ENCODE measurements at places on chromosomes 12 and 14. TPM values are rescaled to one million over a fixed set of nuclear protein-coding genes. Genes with fewer than 3 reads are reported as not detected.

The A2M gene
- 147 TPM for total RNA-seq

The TGM1 gene
- total RNA-seq: 0.50 TPM

DNA sequence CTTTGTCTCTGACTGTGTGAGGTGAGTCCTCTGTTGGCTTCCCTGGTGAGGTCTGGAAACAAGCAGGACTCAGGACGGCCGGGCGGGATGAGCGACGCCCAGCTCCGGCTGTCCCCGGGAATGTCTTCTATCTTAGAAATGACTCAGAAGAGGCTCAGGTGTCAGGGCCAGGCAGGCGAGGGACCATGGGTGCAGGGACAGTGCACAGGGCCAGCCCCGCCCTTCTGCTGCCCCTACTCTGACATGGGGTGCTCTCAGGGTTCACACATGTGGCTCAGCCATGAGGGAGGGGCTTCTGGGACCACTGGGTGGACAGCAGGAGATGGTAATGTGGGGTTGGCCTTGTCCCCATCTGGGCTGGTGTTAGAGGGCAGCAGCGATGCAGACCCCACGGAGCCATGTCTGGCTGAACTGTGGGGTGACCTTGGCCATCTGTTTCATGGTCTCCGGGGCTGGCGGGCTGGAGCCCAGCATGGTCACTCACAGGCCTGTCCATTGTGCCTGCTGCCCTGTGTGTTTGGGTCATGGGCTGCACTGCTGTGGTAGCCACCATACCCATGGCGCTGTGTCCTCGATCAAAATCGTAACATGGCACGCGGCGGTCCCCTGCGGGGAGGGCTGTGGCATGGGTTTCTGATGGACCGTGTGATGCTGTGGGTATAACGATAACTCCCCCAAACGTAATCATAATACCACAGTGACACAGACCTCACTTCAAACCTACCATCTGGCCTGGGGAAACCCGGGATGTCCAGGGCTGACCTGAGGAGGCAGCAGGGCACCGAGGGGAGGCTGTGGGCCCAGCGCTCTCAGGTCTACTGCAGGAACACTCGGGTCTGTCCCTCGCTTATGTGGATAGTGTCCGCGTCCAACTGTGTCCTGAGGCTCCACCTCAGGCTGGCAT, 368.8 kb downstream of the TMEM121 start:
- DNase-seq: peak; percentile 2
- no peaks in the 10 kb centered on the region for H3K27me3 ChIP-seq
- no peaks in the 10 kb centered on the region for H3K4me1 ChIP-seq
- no peak overlapping the region for H3K27ac ChIP-seq

GRCh38 chr12:47039756-47040155, 39.7 kb upstream of the PCED1B start:
- no peak for DNase-seq
- H3K4me3 ChIP-seq: no peak overlapping the region
- no peaks in the 10 kb centered on the region for H3K4me1 ChIP-seq
- H3K27me3 ChIP-seq: no peaks in the 10 kb centered on the region

DNA sequence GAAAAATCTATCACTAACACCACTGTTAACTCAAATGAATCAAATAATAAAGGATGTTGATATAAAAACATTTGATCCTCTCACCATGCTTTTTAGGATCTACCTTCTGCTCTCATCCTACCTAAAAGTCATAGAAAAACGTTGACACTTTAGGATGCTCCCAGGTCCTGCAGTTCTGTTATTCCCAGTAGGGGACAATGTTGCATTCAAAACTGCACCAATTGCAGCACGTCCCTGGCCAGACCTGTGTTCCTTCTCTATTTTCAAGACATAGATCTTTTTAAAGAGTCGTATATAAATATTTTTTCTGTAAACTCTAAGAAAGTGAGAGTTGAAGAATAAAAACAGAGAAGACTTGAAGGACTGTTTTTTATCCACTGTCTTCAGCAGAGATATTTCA, 8.8 kb downstream of the AICDA start:
- H3K27ac ChIP-seq: no peak overlapping the region
- no peaks in the 10 kb centered on the region for H3K36me3 ChIP-seq
- H3K4me3 ChIP-seq: no peak overlapping the region
- DNase-seq: no peak

DNA sequence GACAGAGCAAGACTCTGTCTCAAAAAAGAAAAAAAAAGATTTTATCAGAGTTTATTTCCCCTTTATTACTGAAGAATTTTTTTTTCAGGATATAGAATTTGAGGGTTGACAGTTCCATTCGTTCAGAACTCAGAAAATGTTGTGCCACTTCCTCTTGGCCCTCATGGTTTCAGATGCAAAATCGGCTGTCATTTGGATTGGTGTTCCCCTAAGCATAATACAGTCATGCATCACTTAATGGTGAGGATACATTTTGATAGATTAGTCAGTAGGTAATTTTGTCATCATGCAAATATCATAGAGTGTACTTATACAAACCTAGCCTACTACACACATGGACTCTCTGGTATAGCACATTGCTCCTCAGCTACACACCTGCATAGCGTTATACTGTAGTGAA, 263.9 kb upstream of the RTL1 start:
- no peak for DNase-seq
- no peaks in the 10 kb centered on the region for H3K27me3 ChIP-seq
- H3K4me3 ChIP-seq: no peak overlapping the region
- H3K4me1 ChIP-seq: no peaks in the 10 kb centered on the region

GRCh38 chr12:121334513-121335343, 17.5 kb downstream of the ANAPC5 start:
- H3K27me3 ChIP-seq: no peaks in the 10 kb centered on the region
- no peak for DNase-seq
- H3K27ac ChIP-seq: no peak overlapping the region

The BDKRB2 gene
- 0.11 TPM for total RNA-seq

GRCh38 chr14:20627346-20628027, 14.0 kb downstream of the OR6S1 start:
- no peak overlapping the region for H3K27ac ChIP-seq
- peaks cover 28% of the 10 kb centered on the region for H3K4me1 ChIP-seq
- no peaks in the 10 kb centered on the region for H3K36me3 ChIP-seq
- no peak for DNase-seq
- H3K27me3 ChIP-seq: no peaks in the 10 kb centered on the region

GRCh38 chr12:92513231-92513730, 189.5 kb upstream of the PLEKHG7 start:
- DNase-seq: no peak
- no peak overlapping the region for H3K27ac ChIP-seq
- H3K4me3 ChIP-seq: no peak overlapping the region
- H3K4me1 ChIP-seq: no peaks in the 10 kb centered on the region
- H3K27me3 ChIP-seq: no peaks in the 10 kb centered on the region

The VWF gene
- total RNA-seq: 136 TPM

DNA sequence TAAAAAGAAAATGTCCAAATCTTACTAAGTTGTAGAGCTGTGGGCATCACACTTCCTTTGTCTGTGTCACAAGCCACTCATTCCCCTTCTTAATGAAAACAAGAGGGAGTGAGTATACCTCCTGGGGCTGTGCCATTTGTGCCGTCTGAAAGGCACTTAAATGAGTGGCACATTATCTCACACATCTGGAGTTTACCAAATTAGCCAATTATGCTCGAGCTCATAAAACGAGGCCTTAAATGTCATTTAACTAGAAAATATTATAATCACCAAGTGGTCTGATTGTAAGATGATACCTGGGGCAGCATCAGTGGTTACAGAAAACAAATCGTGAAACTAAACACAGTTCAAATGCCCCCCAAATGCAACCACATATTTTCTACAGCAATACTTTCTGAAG, 146.1 kb downstream of the PAX9 start:
- no peaks in the 10 kb centered on the region for H3K4me1 ChIP-seq
- H3K36me3 ChIP-seq: no peaks in the 10 kb centered on the region
- DNase-seq: no peak

DNA sequence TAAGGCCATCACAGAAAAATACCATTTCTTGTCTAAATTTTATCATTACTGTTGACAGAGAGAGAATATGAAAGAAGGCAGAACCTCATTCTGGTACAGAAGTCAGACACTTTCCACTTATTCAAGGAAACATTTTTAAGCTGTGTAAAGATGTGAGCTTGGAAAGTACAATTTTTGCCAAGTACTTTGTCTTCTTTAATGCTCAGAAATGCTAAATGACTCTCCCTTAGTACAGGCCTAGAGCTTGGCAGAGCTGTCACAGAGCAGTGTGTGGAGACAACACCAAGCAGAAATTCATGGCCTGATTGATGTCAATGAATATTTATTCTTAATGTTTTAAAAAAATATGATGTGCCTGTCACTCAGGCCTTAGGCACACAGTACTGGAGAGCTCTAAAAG, 20.7 kb downstream of the NT5DC3 start:
- H3K4me1 ChIP-seq: peaks cover 28% of the 10 kb centered on the region
- no peak for DNase-seq
- H3K4me3 ChIP-seq: no peak overlapping the region

DNA sequence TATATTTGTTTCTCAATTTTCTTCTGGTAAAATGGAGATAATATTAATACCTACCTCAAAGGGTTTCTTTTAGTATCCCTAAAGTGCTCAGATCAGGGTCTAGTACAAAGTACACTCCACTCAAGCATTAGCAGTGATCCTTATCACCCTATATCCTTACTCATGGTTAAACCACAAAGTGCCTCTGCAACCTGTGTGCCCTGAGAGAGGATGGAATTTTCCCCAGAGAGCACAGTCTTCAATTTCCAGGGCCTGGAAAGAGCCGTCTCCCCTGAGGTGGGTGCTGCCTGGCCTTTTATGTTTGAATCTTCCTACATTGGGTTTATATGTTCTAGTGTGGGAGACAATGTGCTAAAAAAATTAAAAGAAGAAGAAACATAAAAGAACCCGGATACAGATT, 183.1 kb upstream of the FBXO33 start:
- H3K36me3 ChIP-seq: no peaks in the 10 kb centered on the region
- peaks cover 4% of the 10 kb centered on the region for H3K4me1 ChIP-seq
- no peaks in the 10 kb centered on the region for H3K27me3 ChIP-seq
- DNase-seq: no peak

DNA sequence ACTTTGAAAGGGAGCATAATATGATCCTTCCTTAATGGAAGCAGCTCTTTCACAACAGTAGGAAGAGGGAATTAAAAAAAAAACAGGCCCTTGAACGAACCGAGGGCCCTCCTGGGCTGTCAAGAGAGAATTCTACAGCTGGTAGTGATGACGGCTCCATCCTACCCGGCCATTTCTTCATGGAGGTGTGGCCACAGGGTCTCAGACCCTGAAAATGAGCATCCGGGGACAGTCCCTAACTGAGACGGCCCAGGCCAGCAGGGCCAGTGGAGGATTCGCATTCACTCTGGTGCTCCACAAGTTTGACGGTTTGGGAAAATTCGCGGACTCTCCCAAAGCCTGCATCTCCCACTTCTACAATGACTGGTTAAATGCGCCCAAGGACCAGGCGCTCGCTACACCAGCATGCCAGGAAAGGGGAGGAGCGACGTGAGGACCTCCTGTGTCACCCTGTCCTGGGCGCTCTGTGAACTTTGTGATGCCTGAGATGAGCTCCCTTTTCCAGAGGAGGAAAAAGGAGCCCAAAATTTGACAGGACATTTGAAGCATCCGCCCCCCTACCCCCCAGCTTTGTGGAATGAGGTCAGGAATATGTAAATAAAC, 66.8 kb downstream of the BCL11B start:
- H3K36me3 ChIP-seq: no peaks in the 10 kb centered on the region
- peaks cover 3% of the 10 kb centered on the region for H3K4me1 ChIP-seq

- H3K4me1 ChIP-seq: no peaks in the 10 kb centered on the region
- peaks cover 3% of the 10 kb centered on the region for H3K36me3 ChIP-seq
- H3K27ac ChIP-seq: no peak overlapping the region
- no peak overlapping the region for H3K4me3 ChIP-seq
- no peaks in the 10 kb centered on the region for H3K27me3 ChIP-seq
- no peak for DNase-seq
These were observed 8.7 kb upstream of the WDR89 start for GRCh38 chr14:63650256-63650952.

GRCh38 chr14:38110258-38110657, 97.4 kb upstream of the SSTR1 start:
- DNase-seq: no peak
- H3K4me1 ChIP-seq: no peaks in the 10 kb centered on the region
- H3K27me3 ChIP-seq: no peaks in the 10 kb centered on the region

DNA sequence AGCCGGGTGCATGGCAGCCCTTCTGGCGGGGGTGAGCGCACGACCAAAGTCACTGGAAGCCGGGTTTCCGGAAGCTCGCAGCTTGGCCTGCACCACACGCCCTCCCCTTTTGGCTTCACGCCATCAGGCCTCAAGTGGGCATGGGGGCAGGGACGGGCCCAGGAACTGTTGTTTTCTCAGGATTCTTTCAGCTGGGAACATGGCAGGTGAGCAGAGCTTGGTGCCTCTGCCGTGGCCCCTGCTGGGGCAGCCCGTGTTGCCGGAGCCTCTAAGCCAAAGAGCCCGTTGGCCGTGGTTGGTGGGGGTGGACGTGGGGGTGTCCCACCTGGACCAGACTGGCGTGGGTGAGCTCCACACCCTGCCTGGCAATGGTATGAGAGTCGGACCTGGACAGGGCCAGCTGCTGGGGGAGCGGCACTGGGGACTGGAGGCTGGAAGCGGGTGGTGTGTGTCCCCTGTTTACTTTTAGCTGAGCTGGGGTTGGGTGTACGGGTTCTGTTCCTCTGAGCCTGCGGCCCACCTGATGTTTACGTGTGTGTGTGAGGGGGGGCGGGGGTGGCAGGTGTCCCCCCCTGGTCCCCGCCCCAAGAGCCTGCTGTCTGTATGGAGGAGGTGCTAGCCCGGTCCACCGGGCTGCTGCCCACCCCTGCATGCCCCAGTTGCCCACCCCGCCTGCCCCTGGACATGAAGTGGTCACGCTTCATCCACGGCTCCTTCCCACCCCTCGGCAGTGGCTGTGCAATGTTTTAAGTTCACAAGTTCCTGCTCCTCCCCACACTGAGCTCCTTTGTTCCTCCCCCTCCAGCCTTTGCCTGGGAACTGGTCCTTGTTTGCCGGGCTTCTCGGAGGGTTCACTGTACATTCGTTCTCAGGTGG, 28.7 kb upstream of the PLD4 start:
- no peaks in the 10 kb centered on the region for H3K36me3 ChIP-seq
- no peaks in the 10 kb centered on the region for H3K4me1 ChIP-seq
- H3K27me3 ChIP-seq: no peaks in the 10 kb centered on the region
- no peak overlapping the region for H3K27ac ChIP-seq

The CDC42BPB gene
- total RNA-seq: 34.2 TPM

The A2ML1 gene
- not detected for total RNA-seq

- no peak overlapping the region for H3K27ac ChIP-seq
- H3K4me1 ChIP-seq: no peaks in the 10 kb centered on the region
- no peak for DNase-seq
These were observed 6.2 kb downstream of the PLEK2 start for GRCh38 chr14:67405771-67406170.

DNA sequence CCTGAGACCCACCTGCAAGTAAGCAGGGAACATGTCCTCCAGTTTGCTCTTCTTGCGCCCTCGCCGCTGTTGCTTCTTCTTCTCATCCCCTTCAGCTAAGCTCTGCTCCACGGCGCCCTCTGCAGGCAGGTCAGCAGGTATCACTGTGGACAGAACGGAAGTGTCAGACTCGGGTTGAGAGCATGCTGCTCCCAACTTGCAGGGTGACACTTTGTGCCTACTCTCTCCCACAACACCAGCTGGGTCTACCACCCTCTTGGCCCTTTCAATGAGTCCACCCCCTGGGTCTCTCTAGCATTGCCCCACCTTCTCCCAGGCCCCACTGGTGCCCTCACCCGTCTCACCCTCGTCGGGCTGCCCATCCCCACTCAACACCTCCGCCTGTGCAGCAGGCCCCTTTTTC, 16.7 kb downstream of the KMT2D start:
- DNase-seq: peak; percentile 72
- H3K27me3 ChIP-seq: no peaks in the 10 kb centered on the region
- no peak overlapping the region for H3K27ac ChIP-seq
- H3K4me3 ChIP-seq: no peak overlapping the region
- peaks cover 18% of the 10 kb centered on the region for H3K36me3 ChIP-seq

- peak overlapping the region; percentile 16 for H3K27ac ChIP-seq
- H3K4me3 ChIP-seq: no peak overlapping the region
- peaks cover 15% of the 10 kb centered on the region for H3K4me1 ChIP-seq
- H3K36me3 ChIP-seq: peaks cover 12% of the 10 kb centered on the region
- no peaks in the 10 kb centered on the region for H3K27me3 ChIP-seq
These were observed 25.4 kb downstream of the NEK9 start for GRCh38 chr14:75101491-75101890.

The MAP1LC3B2 gene
- 1.4 TPM for total RNA-seq

All from psoas muscle (tissue), 8 donors.